ENCODE measurements at places on chromosomes 2 and 18. TPM values are rescaled to one million over a fixed set of nuclear protein-coding genes. Genes with fewer than 3 reads are reported as not detected.

NBEAL1 gene
- total RNA-seq = 29.6 TPM

FOSL2 gene
- total RNA-seq = 33.9 TPM

DNA sequence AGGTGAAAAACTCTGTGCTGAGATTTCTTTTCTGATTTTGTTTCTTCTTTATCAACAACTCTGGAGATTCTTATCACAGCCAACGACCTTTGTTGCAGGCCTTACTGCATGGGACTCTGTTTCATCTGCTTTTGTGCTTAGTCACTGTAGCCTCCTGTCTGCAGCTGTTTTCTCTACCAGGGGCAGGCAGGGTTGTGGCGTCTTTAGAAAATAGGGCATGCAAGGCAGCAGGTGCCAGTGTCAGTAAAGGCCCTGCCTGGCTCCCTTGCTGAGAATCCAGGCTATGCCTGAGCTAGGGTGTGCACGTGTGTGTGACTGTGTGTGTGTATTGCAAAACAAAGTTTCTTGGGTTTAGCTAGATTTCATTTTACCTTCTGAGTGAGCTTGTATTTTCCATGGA lies 14.6 kb upstream of the SLC9A2 start:
- no peak for DNase-seq

DNA sequence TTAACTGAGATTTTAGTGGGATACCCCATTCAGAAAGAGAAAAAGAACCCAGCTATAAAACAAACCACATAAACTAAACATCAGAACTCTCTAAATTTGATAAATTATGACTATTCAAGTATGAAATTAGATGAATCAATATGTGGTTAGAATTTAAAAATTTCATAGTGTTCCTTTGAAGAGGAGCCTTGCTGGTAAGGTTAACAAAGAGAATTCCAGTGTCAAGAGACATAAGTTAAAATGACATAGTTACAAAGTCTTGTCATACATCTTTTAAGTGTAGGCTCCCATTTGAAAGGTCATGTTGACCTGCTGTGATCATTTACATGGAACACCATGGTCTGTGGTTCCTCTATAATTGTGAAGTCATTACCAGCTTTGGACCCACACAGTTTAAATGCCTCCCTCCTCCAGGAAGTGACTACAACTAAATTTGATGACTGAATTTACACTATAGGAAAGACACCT lies 231.6 kb upstream of the ETAA1 start:
- DNase-seq = no peak

DSEL gene
- 4.2 TPM for total RNA-seq

GRCh38 chr2:82913566-82913965 lies 1545.5 kb downstream of the SUCLG1 start:
- DNase-seq = no peak

DNA sequence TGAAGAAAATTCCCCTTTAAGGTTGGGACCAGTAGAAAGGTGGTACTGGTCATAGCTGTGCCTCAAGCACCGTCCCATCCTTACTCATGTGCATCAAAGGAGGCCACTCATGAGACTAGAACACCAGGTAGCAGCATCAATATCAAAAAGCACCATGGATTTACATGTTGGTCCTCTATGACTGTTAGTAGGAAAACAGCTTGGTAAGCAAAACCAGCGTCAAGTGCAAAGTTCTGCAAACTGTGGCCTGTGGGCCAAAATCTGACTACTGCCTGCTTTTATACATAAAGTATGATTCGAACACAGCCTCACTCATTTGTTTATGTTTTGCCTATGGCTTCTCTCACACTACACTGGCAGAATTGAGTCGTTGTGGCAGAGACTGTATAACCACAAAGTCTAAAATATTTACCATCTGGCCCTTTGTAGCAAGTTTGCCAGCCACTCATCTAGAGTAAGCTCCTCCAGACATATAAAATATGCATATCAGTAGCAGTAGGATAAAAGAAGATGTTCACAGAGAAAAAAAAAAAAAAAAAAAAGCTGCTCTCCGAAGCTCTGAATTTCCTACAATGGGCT lies 119.7 kb upstream of the CTNNA2 start:
- no peak for DNase-seq

- no peak for DNase-seq
Measured at GRCh38 chr2:124563426-124563825, 538.3 kb downstream of the CNTNAP5 start.

- DNase-seq = no peak
Measured at GRCh38 chr18:27687351-27687979, 489.5 kb downstream of the CDH2 start.

DNA sequence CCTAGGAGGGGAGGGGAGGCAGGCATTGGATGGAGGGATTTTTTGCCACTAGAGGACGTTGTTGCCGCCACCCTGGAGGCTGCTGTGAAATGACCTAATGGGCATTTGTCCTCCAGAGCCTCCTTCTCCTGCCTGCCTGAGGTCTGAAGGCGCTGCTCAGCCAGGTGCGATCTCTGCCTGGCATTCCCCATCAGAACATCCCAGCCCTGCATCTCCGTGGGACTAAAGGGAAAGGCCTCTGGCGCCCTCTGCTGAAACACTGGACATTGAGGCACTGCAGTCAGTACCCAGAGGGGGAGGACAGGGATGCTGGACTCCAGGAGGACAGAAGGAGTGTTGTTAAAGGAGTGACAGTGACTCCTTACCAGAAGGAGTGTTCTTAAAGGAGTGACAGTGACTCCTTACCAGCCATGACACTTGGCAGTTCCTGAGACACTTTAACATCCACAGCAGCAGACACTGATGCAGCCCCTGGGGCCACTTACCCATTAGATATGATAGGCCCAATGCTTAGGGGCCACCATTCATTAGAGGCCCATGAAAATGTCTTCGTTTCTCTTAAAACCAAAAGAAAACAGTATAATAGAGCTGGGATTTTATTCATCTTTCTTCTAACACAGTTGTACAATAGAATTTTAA lies 17.0 kb downstream of the THNSL2 start:
- peak; percentile 57 for DNase-seq

All from body of pancreas (tissue), 4 donors.